ENCODE measurements at places on chromosomes 7 and 10.

DNA sequence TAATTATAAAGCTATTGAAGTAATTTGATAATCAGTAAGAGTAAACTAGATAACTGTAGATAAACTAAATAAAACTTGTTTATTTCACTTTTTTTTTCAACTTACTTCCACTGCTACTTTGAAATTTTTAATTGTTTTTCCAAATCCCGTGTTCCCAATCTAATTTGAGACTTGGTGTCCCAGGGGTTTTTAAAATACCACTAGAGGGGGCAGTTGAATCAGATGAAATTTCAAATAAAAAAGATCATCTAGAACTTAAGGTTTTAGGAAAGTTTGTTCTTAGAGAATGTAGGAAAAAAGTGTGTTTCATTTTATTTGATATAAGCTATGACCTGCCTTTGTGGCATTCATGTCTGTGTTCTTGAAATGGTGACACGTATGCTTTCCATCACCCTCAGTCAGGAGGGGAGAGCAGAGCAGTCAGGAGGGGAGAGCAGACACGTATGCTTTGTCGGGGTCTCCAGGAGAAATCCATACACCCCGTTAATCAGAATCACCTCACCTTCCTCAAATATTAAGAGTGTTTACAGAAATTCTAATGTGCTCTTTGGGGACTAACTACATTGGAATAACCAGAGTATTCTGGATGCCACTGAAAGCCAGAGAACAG, 49.9 kb downstream of the C10orf67 start:
- peak; percentile 37 for DNase-seq

DNA sequence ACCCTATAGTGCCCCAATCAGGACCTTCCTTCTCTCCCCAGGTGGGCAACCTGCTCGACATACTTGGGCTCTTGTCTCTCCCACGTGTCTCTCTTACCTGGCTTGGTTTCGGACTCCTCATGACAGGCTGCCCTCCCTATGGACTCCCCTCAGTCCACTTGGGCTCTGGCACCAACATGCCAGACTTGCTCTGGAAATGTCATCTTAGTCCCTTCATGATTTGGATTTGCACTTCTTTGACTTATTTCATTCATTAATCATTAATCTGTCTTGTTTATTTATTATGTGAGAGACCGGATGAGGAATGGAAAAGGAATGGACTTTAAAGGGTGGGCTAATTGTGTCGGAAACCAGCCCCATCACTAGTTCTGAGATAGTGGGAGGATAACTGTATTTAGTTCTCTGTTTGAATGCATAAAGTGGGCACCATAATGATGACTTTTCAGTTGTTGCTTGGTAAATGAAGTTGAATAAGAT, 108.0 kb downstream of the SND1 start:
- DNase-seq, result no peak

- no peak for DNase-seq
These were observed 76.5 kb upstream of the ITPRID1 start for GRCh38 chr7:31437250-31437865.

GRCh38 chr10:50576245-50576815, 47.4 kb downstream of the SGMS1 start:
- DNase-seq, result no peak

DNA sequence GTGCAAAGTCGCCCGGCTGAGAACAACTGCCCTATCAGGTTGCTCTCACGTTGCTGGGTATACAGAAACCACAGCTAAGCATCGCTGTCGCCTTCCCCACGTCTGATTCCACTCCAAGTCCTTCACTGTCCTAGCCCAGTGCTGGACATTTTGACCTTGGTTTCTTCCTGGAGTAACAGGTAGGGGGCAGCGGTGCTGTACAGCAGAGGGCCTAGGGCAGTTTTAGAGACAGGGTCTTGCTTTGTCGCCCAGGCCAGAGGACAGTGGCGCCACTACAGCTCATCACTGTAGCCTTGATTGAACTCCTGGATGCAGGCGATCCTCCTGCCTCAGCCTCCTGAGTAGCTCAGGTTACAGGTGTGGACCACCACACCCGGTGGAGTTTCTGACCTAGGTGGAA, 2.6 kb downstream of the CLDN15 start:
- DNase-seq, result no peak

DNA sequence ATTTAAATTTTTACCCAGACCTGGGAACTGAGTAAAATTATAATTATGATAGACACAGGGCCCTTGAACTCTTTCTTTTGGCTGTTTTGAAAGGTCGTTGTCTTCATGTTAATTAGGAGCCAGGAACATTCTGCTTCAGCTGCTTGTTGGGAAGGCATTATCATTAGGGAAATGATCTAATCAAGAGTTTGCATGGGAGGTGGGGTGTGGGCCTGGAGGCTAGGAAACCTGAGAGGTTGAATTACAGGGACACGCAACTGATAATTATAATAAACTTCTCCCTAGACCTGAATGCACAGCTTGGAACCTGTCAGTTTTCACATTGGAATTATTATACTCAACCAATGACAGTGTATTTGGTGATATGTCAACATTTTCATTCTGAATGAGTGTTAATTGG, 237.7 kb downstream of the CACNB2 start:
- no peak for DNase-seq

Data from MCF 10A (cell line).